Kidney glomerular epithelial cell (primary cell): ENCODE measurements at places on chromosomes 4 and X.

GRCh38 chr4:110224142-110224541 lies 25.7 kb upstream of the ELOVL6 start:
- no peak for DNase-seq

GRCh38 chrX:150361777-150362351 lies 1.3 kb upstream of the MAMLD1 start:
- no peak for DNase-seq

GRCh38 chr4:59086410-59086809 lies 1976.2 kb upstream of the IGFBP7 start:
- no peak for DNase-seq

- DNase-seq = no peak
These were observed 71.7 kb downstream of the IDS start for GRCh38 chrX:149433451-149433850.

DNA sequence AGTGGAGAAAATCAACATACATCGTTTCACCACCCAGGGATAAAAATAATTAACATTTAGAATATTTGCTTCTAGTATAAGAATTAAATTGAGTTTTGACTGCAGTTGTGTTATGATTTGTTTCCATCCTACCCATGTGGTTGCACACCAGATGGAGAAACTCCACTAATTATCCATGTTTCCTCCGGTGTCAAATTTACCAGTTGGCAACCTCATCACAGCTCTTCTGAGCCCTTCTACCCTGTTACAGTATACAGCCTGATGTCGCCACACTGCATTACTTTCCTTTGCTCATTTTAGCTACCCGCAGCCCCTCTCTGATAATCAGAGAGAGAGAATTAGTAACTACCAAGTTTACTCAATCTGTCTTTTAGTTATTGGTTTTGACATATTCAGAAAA lies 411.2 kb downstream of the DTHD1 start:
- no peak for DNase-seq

GRCh38 chr4:184262901-184263300 lies 45.2 kb upstream of the ENPP6 start:
- no peak for DNase-seq

DNA sequence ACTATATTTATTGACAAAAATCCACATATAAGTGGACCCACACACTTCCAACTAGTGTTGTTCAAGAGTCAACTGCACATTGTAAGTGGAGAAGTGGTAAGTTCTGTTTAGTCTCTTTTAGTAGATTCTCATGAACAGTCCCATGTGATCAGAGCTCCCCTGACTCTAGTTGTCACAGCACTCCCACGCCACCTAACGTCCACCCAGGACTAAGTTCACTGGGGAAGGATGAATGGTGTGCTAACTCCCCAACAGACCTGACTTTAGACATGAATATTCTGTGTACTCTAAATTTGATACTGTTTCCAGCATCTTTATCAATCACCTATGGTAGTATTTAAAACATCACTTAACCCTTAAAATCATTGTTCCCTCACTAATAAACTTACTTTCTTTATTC lies 59.8 kb downstream of the PACRGL start:
- peak; percentile 5 for DNase-seq

- no peak for DNase-seq
These were observed 282.1 kb upstream of the EMCN start for GRCh38 chr4:100799761-100800539.

DNA sequence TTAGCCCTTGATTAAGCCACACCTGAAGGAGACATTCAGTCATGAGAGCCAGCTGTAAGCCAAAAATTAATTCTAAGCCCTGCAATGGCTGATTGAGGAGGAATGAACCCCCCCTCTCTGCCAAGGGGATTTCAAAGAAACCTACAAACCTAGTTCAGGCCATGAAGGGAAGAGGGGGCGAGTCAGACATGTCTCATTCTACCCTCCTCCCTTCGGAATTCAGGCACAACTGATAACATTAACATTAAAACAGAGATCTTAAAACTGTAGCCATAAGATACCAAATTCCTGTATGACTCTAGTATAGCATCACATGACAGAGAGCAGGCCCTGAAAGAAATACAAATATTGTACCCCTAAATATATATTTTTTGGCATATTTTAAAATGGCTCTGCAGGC lies 40.4 kb upstream of the AFAP1 start:
- peak; percentile 28 for DNase-seq

DNA sequence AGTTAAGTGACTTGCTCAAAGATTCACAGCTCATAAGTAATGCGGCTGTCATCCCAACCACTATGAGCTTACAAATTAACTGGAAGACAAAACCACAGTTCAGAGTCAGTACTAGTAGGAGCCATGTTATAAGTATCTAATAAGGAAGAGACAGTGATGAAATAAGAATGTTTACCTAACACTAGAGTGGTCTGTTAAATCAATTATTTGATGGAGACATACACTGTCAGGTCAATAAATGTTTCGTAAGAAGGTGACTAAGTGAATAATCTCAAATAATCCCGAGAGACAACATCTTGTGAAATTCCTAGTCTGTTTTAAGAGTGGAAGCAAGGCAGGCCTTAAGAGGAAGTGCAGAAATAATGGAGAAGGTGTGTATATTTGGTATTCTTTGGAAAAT lies 25.8 kb upstream of the AMELX start:
- DNase-seq = peak; percentile 4

DNA sequence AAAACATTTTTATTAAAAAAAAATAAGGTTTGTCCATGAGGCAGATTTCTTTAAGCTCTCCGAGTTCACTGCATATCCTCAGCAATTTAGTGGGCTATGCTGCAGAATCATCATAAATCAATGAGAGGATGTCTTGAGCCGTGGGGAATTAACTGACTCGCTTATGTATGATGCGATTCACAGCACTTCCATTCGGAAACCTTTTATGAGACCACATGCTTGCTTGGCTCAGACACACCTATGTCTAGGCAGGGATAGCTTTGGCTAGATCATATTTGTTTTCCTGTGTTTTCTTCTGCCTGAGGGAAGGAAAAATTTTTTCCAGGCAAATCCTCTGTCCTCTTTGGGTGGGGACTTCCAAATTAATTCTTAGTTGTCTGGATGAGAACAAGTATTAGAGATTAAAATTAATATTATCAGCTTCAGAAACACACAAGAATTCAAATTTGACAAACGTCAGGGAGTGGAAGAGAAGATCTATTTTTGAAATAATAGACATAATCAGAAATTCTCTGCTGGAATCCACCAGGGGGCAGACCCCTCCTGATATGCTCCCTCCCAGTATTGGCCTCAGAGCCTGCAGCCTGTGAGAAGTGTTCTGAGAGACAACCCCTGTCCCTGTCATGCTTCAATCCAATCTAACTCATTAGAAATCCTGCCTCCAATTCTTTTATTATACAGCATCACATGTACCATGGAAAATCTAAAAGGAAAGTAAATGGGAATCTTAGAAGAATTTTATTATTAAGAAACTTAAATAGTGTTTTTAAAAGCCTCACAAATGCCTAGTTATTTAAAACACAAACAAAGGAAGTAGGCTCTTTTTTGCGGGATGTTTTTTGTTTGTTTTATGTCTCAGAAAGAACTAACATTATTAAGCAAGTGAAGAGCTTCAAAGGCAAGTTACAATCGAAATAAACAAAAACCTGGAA lies 345.1 kb upstream of the TACR3 start:
- DNase-seq = peak; percentile 23

DNA sequence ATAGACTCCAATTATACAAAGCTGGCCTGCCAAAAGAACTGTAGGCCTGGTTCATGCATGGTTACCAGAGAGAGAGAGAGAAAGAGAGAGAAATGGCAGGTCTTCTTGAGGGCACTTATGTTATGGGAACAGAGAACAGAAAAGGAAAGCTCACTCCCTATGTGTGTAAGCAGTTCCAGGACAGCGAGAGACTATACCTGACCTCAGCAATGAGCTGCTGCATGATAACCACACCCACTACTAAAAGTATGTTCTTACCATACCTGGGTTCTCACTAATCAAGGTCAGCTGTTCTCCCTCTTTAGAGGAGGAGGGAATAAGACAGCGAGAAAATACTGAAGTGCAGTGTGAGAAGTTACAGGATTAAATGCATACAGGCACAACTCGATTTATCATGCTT lies 583.3 kb downstream of the GBA3 start:
- no peak for DNase-seq

GRCh38 chrX:33855251-33855650 lies 276.9 kb downstream of the FAM47A start:
- no peak for DNase-seq
